ENCODE measurements at places on chromosomes 6 and 20.
A peak's percentile ranks its signal among the peaks of the same experiment; 100 is the strongest.

GRCh38 chr20:5100684-5101347, 18.9 kb downstream of the PCNA start:
- peak; percentile 56 for DNase-seq

- no peak for DNase-seq
Observed at GRCh38 chr6:99841297-99841696, 152.7 kb downstream of the MCHR2 start.

- DNase-seq, result no peak
Observed at GRCh38 chr20:24303393-24304170, 165.8 kb upstream of the SYNDIG1 start.

- no peak for DNase-seq
Observed at GRCh38 chr6:20705741-20706140, 171.5 kb downstream of the CDKAL1 start.

DNA sequence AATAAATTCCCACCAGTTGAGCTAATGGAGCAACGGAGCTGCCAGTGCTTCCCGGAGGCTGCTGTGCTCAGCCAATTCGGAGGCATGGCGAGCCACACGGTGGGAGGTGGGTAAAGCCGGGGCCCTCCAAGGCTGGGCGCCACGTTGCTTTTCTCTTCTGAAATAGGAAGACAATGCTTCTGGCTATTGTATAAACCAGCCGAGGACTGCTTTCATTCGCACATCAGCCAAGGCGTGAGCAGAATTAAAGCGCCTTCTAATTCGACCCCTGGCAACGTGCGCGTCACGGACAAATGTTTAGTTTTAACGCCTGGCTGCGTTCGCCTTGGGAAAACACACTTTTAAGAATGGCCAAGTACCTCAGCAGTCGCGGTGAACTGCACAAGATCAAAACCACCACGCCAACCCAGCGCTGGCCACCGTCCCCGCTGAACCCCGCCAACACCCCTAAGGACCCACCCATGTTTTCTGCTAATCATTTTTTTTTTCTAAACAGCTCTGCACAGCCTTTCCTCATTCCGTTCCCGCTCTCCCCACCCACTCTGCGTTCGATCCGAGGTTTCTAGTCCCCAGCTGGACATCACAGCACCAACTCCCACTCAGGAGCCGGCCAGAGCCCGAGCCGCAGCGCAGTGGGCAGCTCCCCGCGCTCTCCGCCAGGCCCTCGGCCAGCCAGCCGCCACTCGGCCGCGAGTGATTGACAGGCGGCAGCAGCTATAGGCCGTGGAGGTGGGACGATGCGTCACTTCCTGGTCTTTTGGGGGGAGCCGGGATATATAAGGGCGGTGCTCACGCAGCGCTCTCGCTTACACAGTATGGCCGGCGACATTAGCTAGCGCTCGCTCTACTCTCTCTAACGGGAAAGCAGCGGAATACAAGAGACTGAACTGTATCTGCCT, at the start of gene AMD1:
Gene AMD1 (plus strand): TSS at position 805 of the 899 bp plus-strand sequence. CDS start 321 bp downstream, outside the sequence.
- DNase-seq, result peak; percentile 91

All from activated T-helper 1 cell treated with anti-CD3 and anti-CD28 coated beads, Interleukin-2, amount 50 U/mL, for 16 hours (primary cell).